ENCODE measurements at places on chromosomes 16 and 17.
A peak's percentile ranks its signal among the peaks of the same experiment; 100 is the strongest.

DNA sequence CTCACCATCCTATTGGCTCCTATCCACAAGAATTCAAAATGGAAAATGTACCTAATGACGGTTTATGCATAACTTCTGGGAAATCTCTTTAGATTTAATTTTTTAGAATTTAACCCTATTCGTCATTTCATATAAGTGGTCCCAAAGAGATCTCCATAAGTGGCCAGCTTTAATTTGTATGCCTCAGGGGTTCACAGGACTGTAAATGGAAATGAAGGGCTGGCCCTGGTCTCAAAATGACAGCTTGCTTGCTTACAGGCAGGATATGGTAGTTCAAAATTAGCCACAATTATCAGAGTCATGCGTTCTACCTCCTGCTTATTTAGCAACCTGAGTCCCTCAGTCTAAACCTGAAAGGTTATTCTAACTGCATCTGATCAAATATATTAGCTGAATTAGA is 6.6 kb upstream of the NACA2 start:
- DNase-seq, result no peak

GRCh38 chr17:17628388-17629008 is 37.0 kb upstream of the PEMT start:
- DNase-seq, result peak; percentile 34

- DNase-seq, result no peak
These were observed 11.0 kb downstream of the ABCA3 start for GRCh38 chr16:2329532-2329931.

- no peak for DNase-seq
These were observed 8.9 kb upstream of the ITGB3 start for GRCh38 chr17:47244697-47245096.

- DNase-seq, result no peak
These were observed 20.5 kb upstream of the SPACA3 start for GRCh38 chr17:32971171-32971570.

DNA sequence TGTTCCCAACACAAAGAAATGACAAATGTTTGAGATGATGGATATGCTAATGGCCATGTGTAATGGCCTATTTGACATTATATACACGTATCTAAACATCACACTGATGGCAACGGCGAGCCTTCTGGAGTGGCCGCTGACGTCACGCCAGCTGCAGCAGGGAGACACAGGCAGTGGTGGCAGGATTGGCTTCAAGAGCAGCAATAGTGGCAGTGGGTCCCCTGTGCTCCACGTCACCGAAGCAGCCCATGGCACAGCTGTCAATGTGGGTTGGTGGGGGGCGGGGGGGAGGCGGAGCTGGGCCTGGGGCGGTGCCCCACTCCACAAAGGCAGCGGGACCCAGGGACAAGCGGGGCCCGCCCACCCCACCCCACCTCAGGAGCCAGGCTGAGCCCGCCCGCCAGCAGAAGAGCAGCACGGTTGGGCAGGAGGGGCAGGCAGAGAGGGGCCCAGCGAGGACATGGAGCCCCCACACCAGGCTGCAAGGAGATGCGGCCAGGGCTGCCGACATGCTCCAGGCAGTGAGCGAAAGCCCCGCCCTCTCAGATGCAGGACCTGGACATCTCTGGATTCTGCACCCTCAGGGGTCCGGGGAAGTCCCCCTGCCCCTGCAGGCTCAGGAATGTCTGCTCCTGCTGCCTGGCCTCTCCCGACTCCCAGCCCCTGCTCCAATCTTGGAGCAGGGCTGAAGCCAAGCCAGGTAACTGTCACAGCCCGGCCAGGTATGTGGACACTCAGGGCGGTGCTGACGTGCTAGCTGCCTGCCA is 64.6 kb downstream of the USP32 start:
- DNase-seq, result no peak

DNA sequence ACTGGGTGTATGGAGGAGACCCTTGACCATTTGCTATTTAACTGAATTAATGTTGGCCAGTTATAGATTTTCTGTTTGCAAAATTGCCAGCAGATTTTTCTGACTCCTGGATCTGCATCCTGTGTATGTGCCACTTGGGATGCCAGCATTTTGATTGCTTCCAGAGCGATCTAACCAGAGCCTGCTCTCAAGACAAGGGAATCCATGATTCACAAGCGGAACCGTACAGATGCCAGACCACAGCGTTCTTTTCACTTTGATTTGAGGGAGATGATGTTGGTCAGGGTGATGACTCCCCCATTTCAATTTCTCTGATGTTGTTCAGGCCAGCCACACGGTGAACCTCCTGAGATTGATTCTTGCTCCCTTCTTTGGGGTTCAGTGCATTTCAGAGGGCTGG is 228.7 kb downstream of the CDH13 start:
- no peak for DNase-seq

DNA sequence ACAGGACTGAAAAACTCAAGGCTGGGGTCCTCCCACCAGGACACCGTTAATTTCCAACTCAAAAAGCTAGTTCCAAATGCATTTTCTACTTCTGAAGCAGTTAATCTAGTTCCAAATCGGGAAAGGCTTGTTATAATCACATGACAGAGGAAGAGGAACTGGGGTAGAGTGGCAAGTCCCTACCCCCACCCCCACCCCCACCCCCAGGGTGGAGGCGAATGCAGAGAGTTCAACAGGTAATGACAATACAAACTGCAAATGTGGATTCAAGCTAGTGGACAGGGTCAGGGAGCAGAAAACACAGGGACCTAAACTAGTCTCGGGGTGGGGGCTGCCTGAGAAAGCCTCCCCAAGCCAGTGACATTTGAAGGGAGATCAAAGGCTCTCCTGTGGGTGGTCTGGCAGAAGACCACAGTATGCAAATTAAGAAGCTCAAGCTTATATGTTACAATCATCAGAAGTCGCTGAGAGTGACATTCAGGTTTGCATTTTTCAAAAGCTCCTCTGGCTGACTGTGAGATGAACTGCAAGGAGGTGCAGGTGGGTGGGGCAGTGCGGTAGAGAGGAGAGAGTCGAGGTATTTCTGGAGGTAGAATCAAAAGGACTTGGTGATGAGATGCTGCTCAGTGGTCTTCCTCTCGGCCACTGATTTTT is 56.4 kb upstream of the SLC25A19 start:
- peak; percentile 48 for DNase-seq

GRCh38 chr16:35239561-35239960 is 1780.1 kb downstream of the TP53TG3F start:
- DNase-seq, result no peak

DNA sequence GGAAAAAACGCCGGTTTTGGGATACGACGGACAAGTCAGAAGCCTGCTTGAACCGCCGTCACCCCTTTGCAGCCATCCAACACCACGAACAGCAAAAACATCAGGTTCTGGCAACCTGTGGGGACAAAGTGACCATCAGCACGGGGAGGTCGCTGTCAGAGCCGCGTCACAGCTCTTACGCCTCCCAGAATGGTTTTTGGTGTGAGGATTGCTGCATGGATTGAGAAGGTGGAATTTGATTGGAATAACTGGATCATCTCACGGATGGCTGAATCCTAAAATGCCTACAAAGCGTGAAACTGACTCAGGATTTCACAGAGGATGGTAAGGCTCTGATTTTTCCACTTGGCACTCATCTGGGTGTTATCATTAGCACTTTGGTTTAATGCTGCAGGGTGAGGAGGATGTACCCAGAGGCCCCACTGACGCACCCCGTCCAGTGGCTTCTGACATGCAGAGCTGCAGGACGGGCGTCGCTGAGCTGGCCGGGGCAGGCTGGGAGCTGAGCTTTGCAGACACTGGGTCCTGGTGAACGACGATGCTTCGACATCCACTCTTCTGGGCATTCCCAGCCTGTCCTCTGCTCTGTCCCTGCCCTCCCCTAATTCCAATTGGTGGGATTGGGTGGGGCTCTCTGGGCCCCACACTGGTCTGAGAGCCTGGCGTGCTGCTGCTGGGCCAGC is 73.4 kb upstream of the CREBBP start:
- DNase-seq, result no peak

GRCh38 chr17:20026960-20027359 is 17.8 kb downstream of the SPECC1 start:
- DNase-seq, result no peak

- DNase-seq, result no peak
These were observed 13.8 kb downstream of the CLUAP1 start for GRCh38 chr16:3514621-3515020.

DNA sequence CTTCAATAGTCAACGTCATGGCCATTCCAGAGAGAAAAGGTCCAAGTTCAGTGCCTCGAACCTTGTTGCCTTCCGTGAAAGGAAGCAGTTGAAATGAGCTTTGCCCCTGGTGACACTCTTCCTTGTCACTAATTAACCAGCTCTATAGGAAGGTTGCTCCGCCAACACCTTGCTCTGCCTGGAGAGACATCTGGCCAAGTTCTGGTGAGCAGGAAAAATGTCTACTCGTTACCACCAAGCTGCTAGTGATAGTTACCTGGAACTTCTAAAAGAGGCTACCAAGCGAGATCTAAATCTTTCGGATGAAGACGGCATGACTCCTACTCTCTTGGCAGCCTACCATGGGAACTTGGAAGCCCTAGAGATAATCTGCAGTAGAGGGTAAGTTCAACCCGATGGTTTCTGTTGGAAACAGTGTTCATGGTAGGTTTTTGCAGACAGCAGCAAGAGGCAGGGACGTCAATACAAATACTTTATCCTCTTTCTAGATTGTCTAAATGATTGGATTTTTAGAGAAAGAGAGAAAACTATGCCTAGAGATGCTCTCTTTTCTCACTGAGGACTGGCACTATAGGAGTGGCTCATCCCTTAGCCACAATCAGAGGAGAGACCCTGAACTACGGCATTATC is at the start of gene ANKS4B:
Gene ANKS4B, plus strand, starts transcription at position 179 of the 630 bp plus-strand sequence. Its CDS starts 39 bp downstream, at position 218.
- no peak for DNase-seq

- DNase-seq, result no peak
These were observed 996 bp downstream of the SLC25A10 start for GRCh38 chr17:81713004-81713555.

DNA sequence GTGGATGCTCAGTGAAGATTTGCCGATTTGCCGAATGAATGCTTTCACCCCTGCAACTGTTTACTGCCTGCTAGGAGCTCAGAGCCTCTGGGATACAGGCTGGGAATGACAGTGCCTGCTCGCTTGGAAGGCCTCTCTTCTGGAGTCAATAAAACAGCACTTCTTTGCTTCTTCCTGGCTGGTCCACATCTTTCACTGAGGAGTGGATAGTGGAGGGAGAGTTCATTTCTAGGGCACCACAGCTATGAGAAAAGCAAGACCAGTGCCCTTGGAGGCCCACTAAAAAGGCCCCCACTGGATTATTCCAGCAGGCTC is 3.1 kb upstream of the USP7 start:
- no peak for DNase-seq

Data from activated T-cell treated with anti-CD3 and anti-CD28 coated beads, Interleukin-2, amount 50 U/mL, for 1 hour (primary cell).